ENCODE measurements at places on chromosomes 7 and 10.

GRCh38 chr7:129218514-129219062, 6.2 kb upstream of the AHCYL2 start:
- no peak for DNase-seq

DNA sequence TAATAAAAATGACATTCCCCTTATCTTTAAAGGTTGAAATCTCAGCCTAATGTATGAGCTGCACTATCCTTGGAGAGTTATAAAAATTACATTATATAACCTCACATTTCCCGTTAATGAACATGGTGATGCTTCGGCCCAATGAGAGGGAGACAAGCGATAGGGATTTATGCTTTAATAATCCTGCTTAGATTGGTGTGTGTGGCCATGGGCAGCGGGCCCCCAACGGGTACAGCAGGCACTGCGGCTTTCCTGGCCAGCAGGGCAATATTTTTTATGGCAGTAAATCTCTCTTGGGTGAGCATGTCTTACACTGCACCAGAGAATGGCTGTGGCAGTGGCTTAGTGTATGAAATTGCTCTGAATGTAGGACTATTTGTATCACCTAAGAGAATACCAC, 246.3 kb downstream of the GFRA1 start:
- DNase-seq = no peak

DNA sequence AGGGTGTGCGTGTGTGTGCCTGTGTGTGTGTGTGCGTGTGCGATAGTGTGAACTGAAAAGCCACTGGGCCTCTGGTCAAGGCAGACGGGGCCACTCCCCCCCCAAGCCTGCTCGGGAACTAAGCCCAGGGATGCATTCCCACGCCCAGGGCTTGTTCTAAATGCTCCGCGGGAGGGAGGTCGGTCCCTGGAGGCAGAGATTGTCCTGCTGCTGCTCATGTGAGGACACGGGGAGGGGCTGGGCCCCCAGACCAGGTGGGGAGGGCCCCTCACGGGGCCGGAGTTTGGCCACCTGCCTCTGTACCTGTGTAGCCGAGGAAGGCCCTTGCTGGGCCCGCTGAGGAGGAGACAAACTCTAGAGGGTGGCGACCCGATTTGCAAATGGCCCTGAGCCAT, 93.9 kb downstream of the PDGFA start:
- no peak for DNase-seq

- DNase-seq = no peak
These were observed 172.0 kb downstream of the BAMBI start for GRCh38 chr10:28849309-28849708.

DNA sequence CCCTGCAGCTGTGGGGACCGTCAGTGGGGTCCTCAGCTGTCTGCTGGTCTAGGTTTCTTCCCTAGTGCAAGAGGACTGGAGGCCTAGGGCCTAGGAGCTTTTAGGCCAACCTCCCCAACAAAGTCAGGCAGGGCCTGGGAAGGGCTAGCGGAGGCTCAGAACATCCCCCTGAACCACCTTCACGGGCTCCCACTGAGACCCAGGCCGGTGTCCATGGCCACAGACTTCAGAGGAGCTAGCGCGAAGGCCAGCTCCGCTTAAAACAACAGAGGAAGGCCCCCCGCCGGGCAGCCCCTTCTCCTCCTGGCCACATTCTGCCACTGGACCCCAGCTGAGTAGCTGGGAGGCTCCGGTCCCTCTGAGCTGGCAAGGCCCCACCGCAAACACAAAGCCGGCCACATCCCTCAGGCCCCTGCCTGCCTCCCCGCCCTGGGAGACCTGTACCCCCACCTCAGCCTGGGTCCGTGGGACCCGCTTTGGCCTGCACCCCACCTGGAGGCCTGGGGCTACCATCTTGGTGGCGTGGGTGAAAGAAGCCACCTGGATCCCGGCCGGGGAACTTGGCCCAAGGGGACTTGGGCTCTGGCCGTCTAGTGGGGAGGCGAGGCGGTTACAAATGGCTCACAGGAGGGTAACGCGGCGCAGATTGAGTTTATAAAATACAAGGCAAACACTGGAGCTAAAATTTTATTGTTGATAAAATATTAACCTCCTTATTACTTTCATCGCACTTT, 5.4 kb upstream of the UNCX start:
- no peak for DNase-seq

DNA sequence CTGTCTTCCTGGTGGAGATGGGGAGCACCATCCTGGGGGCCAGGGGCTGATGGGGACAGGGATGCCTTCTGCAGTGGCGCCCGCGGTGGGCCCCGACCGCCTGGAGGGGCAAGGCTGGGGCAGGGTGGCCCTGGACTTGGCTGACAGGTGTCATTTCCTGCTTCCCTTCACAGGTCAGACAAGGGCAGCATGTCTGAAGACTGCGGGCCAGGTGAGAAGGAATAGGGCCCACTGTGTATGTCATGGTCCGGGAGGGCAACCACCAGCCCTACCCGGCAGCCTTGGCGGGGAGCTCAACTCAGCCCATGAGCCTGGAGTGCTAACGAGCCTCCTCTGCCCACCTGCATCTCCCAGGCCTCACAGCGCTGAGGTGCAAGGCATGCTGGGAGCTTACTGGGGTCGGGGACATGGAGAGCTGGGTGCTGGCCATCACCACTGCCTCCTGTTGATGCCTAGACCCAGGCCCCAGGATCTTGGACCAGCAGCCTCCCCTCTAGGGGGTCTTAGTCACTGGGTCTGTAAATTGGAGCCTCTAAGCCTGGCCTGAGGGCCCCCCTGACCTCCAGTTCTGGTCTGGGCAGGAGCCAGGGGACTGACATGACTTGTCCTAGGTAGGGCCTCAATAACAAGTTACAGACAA, 28.0 kb upstream of the SRRM3 start:
- DNase-seq = no peak

DNA sequence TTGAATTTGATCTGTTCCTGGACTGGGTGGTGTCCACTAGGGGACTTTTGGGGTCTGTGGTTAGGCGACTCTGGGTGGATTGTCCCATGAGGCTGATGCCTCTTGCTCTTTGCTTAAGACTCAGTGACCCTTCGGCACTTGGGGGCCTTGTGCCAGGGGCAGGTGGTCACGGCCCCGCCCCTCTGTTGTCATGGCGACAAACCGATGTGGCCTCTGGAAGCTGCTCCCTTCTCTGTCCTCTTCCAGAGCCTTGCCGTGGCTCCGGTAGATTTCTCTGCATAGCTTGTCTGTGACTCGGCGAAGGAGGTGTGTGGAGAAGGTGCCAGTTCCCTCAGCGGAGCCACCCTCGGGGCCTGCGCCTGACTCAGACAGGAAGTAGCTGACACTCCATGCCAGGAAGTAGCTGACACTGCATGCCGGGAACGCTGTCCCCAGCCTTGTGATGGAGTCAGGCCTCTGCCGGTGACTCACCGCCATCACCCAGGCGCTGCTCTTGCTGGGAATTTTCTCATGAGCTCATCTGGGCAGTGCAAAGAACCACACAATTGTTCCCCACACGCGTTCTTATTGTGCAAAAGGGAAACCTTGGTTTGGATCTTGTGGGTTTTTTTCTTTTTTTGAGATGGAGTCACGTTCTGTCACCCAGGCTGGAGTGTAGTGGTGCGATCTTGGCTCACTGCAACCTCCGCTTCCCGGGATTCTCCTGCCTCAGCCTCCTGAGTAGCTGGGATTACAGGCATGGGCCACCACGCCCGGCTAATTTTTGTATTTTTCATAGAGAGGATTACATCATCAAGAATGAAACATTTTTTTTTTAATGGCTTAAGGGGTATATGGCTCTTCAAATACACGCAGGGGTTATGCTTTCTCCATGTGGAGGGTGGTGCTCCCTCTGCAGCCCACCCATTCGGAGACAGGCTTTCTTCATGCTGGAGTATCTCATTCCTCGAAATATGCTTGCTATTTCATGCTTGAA, 72.6 kb downstream of the PFKFB3 start:
- peak; percentile 82 for DNase-seq

GRCh38 chr10:77571490-77571889, 66.1 kb downstream of the KCNMA1 start:
- DNase-seq = no peak

DNA sequence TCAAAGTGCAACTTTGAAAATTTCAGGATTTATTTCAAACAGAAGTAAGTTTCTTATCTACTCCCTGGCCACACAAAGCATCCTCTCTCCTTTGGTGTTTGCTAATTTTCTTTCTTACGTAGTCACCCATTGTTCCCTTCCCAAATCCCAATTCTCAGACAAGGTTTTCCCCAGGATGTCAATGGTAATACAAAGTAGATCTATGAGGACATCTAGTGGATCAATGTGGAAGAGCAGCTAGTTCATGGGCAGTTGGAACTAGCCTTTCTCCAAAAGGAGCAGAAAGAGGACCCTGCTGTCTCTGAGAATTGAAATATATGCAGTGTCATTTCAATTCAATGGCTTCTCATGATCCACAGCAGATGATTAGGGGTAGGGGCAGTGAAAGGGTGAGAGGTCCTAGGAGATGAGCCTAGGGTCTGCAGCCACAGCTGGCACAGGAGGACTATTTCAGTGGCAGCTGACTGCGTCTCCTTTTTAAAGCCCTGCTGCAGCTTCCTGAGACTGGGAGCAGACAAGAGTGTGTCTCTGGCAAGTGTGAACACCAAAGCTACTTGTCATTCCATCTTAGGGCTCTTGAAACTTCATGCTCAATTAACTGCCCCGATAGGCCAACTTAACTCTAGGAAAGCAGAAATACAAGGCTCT, 632.6 kb downstream of the KCNMA1 start:
- no peak for DNase-seq

DNA sequence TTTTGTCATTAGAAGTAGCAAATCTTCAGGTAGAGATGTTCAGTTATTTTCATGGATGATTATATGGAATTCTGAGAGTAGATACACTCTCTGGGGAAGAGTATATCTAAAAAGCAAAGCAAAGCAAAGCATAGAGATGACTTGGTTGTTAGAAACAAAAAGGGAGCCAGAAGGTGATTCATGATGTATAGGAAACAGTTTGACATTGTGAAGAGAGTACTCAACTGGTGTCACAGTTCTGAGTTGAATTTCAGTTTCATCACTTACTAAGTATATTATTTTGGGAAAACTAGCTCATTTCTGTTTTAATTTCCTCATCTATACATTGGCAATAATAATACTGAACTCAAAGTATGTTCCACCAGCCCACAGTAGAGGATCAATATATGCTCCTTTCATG, 86.8 kb downstream of the SEMA3C start:
- no peak for DNase-seq

- no peak for DNase-seq
These were observed 1.4 kb upstream of the NKX1-2 start for GRCh38 chr10:124451276-124451675.

DNA sequence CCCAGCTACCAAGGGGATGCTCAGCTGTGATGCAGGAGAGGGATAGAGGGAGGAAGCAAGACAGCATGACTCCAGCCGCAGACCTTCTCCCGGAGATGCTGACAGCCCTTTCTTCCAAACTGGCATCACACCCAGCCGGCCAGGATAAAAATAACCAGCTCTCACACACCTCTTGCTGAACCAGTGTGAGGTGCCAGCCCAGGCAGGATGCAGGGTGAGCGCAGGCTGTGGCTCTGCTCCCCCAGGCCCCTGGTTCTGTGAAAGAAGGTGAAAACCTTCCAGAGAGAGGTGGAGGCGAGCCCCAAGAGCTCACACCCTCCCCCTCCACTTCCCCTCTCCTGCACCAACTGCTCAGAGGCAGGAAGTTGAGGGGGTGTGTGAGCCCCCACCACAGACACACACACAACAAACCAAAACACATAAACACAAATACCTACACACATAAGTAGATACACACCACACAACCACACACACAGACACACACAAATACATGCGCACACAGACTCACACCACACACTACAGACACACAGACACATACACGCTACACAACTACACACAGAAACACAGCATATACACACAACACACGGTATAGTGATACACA, 4.0 kb downstream of the GPR15LG start:
- no peak for DNase-seq

DNA sequence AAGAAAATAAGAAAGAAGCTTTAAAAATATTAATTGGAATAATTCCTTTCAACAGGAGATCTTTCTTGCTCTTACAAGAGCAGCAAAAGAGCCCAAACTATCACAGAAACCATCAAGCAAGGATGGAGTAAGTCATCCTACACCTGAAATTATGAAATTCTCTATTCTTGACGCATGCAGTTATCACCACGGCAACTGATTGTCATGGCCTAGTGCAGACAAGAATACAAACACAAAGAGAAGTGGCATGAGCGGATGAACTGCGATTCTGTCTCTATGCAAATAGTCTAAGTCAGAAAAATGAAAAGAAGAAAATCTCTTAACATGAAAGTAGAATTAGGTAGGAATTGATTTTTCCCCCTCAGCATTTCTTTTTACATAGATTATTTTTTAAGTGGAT, 54.8 kb upstream of the SLC35B4 start:
- no peak for DNase-seq

GRCh38 chr7:107118109-107118900, 50.5 kb upstream of the HBP1 start:
- DNase-seq = no peak

DNA sequence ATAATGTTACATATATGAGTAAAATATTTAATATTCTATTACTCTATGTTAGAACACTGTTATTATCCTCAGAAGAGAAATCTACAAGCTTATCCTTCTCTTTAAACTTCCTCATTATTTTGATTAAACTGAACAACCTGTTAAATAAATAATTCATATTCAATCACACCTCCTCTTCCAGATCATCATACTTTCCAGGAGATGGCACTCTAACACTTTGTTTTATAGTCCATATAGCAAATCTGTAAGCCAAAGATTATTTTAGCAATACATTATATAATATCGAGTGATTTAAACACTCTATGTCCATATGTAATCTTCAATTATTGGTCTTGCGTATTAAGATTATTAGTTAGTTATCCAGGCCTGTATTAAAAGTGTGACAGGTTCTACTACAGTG, 694.1 kb downstream of the ANKRD7 start:
- DNase-seq = no peak

- DNase-seq = no peak
These were observed 43.6 kb downstream of the GUSB start for GRCh38 chr7:65938336-65938895.

DNA sequence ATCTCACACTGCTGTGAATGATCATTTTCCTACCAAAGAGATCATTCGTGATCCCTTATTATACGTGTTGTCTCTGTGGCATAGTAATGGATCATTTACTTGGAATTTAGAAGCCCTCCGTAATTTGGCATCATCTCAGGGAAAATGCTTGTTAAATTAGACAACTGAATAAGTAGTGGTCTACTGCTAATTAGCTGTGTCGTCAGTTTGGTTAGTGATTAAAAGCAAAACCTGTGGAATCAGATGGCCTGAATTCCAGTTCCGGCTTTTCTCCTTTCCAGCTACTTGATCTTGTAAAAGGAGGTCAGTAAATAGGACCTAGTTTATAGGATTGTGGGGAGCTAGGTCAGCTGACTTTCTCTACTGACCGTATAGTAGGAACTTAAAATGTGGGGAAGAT, 65.6 kb downstream of the RBM33 start:
- DNase-seq = no peak

GRCh38 chr7:51121036-51121790, 195.4 kb downstream of the COBL start:
- DNase-seq = no peak
